Osteocyte (in vitro differentiated cells): ENCODE measurements at places on chromosomes 5 and 9.

GRCh38 chr9:119227422-119227821 lies 141.8 kb downstream of the BRINP1 start:
- H3K27ac ChIP-seq: no peak overlapping the region
- DNase-seq: no peak
- H3K4me3 ChIP-seq: no peak overlapping the region
- H3K4me1 ChIP-seq: no peaks in the 10 kb centered on the region
- no peaks in the 10 kb centered on the region for H3K36me3 ChIP-seq
- H3K27me3 ChIP-seq: no peaks in the 10 kb centered on the region

DNA sequence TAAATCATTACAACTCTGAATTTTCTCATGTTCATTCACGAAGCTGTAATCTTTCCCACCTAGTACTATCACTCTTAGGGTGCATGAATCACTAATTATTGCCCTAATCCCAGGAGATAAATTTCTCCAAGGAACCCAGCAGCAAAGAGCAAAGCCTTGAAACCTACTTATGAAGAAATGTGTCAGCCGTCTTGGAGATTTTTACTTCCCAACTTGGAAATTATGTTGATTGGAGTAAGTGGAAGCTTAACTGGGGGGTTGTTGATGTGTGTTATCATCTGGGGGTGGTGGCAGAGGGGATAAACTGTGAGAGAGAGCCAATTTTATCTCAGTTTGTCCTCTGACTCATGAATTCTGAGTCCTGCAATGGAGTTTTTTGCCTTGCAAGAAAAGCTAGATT lies 440.5 kb upstream of the WWC1 start:
- no peak for DNase-seq
- no peak overlapping the region for H3K27ac ChIP-seq
- no peaks in the 10 kb centered on the region for H3K36me3 ChIP-seq

DNA sequence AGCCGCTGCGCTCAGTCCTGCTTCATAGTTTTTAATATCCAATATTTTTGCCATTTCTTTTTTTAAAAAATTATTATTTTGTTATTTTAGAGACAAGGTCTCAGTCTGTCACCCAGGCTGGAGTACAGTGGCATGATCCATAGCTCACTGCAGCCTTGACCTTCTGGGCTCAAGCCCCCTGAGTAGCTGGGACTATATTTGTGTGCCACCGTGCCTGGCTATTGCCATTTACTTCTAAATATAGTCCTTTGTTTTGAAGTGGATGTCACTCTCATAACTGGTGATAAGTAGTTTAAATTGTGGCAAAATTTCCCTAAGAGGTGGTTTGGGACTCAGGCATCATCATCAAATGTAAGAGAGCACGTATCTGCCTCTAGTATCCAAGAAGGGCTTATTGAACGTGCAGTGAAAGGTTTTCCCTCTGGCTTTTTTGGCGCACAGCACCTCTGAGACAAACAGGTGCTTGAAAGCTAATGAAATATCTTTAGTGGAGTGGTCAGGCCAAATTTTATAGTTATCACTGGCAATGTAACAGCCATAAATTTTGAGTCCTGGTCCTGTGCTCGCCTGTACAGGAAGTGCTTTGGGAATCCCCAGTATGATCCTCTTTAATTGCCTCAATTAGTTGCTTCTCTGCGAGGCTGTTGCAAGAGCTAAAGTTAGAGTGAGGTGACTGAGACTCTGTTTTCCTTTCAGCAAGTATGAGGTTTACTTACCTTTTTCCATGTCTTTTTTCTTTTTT lies 14.8 kb downstream of the STXBP1 start:
- no peak for DNase-seq
- peaks cover 5% of the 10 kb centered on the region for H3K4me1 ChIP-seq
- H3K27me3 ChIP-seq: no peaks in the 10 kb centered on the region
- no peak overlapping the region for H3K27ac ChIP-seq

DNA sequence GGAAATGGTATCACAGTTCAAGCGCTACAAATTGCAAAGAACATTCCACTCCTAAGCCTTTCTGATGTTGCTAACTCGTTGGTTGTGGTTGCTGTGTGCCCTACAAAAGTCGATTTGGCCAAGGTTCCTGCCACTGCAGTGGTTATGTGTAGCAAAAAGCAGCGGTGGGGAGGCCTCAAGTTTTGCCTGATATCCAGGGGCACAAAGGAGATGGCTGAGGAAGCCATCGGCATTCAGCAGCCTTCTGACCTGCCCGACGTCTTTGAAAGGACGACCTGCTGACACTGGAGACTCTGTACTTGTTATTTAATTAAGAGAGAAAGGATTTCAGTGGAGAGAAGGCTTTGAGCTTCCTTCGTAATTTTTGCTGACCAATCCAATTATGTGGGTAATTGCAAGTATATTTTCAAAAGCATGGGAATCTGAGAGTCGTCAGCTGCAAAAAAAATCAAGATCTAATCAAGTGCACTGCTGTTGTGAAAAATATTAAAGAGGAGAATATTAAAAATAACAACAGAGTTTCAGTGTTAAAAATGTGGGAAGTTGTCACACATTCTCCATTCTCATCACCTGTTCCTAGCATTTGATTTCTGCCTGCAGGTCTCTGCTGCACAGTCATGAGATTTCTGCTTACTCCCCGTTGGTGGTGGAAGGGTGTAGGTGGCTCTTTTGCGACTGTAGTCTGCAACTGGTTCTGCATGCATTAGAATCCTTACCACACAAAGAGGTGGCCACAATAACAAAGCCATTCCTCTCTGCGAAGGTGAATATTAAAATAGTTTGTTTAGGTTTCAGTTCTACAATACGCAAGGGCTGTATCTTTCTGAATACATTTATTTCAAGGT lies 319.2 kb downstream of the IRX2 start:
- no peak for DNase-seq
- no peaks in the 10 kb centered on the region for H3K27me3 ChIP-seq
- no peaks in the 10 kb centered on the region for H3K4me1 ChIP-seq
- no peak overlapping the region for H3K27ac ChIP-seq
- no peaks in the 10 kb centered on the region for H3K36me3 ChIP-seq
- H3K4me3 ChIP-seq: no peak overlapping the region

GRCh38 chr5:32454821-32455220 lies 10.3 kb upstream of the ZFR start:
- H3K27ac ChIP-seq: no peak overlapping the region
- H3K36me3 ChIP-seq: no peaks in the 10 kb centered on the region
- H3K4me3 ChIP-seq: no peak overlapping the region
- H3K4me1 ChIP-seq: no peaks in the 10 kb centered on the region
